Activated naive CD4-positive, alpha-beta T cell (primary cell): ENCODE measurements at places on chromosomes 11 and 22.

DNA sequence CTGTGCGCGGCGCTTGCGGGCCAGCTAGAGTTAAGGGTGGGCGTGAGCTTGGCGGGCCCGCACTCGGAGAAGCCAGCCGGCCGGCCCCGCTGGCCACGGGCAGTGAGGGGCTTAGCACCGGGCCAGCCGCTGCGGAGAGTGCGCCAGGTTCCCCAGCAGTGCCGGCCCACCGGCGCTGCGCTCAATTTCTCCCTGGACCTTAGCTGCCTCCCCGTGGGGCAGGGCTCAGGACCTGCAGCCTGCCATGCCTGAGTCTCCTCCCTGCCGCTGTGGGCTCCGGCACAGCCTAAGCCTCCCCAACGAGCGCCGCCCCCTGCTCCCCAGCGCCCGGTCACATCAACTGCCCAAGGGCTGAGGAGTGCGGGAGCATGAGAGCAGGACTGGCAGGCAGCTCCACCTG, 5.2 kb upstream of the PES1 start:
- DNase-seq = no peak

GRCh38 chr22:17638182-17638431, 450 bp upstream of the BCL2L13 start:
- no peak for DNase-seq

- DNase-seq = no peak
Measured at GRCh38 chr11:95625164-95625900, 164.2 kb downstream of the FAM76B start.

DNA sequence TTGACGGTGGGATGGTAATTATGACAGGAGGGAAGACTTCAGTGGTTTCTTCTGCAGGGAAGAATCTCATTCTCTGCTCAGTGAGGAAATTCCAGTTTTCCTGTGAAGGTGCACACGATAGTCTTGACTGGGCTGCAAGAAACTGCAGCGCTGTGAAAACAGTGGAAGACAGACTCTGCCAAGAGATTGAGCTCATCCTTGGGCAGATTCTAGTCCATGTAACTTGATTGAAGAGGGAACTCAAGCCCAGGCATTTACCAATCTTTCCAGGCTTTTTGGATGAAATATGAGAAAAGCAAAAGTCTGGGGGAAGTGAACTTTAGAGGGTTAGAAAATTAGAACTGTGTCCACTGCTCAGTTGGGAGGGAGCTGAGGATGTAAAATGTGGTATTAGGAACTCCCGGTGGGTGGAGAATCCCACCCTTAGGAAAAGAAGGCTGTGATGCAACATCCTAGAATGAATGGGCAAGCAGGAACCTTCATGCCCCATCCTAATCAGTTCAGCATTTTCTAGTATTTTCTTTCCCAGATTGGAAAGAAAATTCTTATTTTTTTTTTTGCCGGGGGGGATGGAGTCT, 212.6 kb downstream of the DBX1 start:
- no peak for DNase-seq

GRCh38 chr22:49904040-49904369, 14.2 kb downstream of the ALG12 start:
- no peak for DNase-seq

GRCh38 chr11:13042873-13043342, 33.8 kb downstream of the RASSF10 start:
- no peak for DNase-seq

- DNase-seq = no peak
Measured at GRCh38 chr11:119891055-119891768, 162.2 kb upstream of the NECTIN1 start.

DNA sequence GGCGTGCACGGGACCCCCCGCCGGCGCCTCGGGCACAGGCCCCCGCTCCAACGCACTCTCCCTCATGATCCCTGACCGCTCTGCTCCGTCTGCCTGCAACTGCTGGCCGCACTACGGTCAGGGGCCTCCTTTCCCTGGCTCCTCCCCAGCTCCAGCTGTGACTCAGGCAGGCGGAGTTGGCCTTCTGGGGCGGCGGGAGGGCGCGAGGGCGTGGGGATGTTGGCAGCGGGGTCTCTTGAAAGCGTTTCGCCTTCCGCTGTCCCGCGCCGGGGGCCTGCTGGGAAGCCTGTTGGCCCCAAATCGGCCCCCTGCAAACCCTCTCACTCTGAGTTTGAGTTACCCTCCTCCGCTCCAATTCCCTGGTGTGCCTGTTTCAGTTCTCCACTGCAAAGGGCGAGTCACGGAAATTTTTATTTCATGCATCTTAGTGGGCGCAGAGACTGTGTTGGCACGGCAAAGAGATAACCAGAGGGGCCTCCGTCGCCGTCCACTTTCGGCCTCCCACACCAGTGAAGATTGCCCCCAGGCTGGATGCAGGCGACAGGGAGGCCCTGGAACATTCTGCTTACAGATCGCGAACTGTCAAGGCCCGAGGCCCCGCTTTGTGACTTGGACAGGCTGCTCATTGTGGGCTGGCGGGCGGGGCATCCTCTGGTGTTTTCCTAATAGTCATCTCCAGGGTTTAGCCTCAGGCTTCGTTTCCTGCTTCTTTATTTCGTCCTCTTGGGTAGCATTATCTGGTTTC, at the start of gene CAVIN3:
Gene CAVIN3 (minus strand): TSS at position 91 of the 745 bp plus-strand sequence. CDS start 25 bp downstream, at position 66.
- DNase-seq = no peak

GRCh38 chr11:92656783-92657182, 312.7 kb upstream of the MTNR1B start:
- no peak for DNase-seq

DNA sequence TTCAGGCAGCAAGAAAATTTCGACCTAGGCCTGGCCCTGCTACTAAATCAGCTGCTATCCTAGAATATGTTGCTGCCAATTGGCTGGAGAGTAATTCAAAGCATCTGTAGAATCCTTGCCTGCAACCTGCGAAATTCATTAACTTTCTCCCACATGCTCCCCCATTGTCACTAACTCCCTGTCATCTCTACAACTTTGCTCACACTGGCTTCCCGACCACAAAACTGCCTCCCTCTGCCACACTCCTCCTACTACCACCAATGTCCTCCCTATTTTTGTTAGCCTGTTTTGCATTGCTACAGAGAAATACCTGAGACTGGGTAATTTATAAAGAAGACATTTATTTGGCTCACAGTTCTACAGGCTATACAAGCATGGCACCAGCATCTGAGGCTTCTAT, 570.6 kb downstream of the INSC start:
- DNase-seq = no peak

DNA sequence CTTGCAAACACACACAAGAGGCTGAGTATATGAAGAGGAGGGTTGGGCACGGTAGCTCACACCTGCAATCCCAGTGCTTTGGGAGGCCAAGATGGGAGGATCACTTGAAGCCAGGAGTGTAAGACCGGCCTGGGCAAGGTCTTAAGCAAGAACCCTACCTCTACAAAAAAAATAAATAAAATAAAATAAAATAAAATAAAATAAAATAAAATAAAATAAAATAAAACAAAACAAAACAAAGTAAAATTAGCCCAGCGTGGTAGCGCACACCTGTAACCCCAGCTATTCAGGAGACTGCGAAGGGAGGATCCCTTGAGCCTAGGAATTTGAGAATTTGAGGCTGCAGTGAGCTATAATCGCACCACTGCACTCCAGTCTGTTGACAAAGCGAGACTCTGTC, 337.9 kb downstream of the SHANK2 start:
- DNase-seq = no peak

DNA sequence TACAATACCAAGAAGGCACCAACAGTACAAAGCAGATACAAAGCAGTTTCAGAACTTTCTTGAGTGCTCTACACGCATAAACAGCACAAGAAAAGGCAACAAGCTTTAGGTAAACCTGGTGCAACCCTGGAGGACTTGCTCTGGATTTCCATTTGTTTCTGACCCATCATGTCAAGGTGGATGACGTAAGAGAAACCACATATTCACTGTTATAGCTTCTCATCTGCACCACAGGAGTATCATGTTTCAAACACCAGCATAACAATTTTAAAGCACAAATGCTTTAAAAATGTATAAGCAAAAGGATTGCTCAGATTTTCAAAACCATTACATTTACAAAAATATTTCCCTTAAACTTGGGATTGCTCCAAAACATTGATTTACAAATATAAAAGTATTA, 25.0 kb upstream of the YPEL1 start:
- DNase-seq = no peak

DNA sequence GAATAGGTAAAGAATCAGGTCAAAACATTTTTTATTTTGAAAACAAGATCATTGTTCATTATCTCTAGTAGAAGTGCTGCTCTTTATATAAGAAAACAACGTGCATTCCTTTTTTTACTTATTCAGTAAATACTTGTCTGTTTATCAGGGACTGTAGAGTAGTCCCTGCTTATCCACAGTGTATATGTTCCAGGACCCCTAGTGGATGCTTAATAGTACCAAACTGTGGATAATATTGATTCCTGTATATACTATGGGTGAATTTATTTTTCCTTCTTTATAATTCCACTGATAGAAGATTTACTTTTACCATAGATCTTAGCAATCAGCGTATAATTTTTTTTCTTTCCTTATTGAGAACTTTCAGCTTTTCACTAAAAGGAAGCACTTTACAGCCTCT, 32.6 kb downstream of the CEP295 start:
- DNase-seq = no peak

DNA sequence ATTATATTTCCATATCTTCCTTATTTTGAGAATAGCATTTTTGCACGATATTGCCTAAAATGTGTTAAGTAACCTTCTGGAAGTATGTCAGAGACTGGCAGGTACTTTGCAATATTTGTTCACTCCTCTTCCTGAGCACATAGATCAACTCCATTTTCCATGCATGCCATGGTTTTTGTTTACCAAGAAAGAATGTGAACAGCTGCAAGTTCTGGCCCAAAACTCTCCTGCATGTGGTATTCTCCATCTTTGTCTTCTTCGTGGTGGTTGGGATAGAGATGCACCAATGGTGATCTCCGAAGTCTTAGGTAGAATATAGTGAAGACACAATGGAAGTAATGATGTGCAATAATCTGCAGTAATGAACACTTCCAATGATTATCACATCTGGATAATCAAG, 2241.0 kb upstream of the RAG2 start:
- DNase-seq = no peak

- no peak for DNase-seq
Measured at GRCh38 chr11:2551131-2551530, 106.3 kb downstream of the KCNQ1 start.

DNA sequence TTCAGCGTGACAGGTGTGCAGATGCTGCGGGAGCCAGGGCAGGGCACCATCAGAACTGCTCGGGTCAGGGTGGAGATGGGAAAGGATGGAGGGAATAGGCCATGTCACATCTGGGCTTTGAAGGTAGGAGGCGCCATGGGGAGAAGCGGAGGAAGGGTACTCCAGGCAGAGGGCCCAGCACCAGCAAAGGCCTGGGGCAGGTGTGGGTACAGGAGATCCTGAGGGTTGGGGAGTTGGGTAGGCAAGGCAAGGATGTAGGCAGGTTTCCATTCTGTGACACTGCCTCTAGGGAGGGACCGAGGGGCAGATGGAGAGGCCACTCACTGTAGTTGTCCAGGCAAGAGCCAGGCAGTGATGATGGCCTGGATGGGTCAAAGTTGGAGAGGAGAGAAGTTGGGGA, 8.5 kb downstream of the EMID1 start:
- no peak for DNase-seq

DNA sequence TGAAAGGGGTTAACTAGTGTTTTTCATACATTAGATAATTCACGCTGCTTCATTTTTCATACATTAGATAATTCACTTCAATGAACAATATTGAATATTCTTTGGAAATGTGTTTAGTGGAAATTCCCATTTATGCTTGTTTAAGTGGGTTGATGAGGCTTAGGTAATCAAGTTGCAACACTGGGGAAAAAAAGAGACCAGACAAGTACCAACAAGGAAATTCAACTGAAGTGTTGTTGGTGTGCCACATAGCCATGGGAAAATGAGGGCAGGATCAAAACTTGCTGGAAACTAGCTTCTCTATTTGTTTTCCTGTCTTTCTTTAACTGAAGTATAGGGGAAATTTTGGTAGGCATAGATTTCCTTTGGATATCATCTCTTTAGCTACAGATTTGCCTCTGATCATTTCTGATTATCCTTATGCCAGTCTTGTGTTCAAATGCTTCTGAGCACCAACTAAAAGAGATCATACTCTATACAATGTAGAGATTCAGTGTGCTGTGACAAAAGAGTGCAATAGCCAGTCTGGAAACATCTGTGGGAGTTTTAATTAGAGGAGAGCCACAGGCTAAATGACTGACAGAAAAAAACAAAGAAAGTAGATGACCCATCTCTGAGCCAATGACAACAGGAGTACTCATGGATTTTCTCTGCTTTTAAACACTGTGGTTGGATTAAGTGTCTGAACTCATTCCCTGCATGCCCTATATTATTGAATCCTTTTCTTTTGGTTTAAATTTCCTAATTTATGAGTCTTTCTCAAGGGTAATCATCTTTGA, 67.6 kb upstream of the CTSC start:
- no peak for DNase-seq

GRCh38 chr22:30861688-30862552, 106.7 kb downstream of the MORC2 start:
- DNase-seq = no peak

DNA sequence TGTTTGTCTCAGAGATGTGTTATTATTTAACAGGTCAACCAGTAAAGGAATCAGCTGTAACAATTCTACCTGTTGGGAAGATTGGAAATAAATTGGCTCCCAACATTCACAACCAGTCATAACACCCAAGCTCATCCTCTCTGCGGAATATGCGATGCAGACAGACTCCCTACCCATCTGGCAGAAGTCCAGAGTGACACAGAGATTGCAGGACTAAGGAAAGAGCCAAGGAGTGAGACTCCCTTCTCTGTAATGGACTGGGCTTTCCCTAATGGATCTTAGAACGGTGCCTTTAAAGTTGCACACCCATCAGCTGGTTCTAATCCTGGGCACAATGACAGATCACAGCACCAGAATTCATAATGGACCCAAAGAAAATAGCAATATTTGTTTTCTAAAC, 27.8 kb upstream of the UBASH3B start:
- DNase-seq = no peak

DNA sequence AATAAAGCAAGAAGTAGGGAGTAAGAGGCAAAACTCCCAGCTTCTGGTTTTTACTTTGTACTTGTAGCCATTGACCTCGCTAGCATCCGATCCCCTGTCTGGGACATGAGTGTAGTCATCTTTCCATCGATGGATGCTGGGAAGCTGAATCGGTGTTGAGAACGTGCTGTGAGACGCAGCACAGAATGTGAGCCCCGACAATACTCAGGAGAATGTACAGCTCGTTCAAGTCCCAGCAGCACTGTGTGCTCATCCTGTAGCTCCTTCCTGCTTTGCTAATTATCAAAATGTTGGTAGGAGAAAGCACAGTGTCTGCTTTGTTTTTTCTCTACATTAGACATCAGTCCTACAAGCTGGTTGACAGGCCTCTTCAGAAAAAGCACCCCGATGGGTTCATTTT, 56.6 kb downstream of the JAM3 start:
- DNase-seq = no peak
